COLO829 (cell line): ENCODE measurements at places on chromosomes 6 and 20.

DNA sequence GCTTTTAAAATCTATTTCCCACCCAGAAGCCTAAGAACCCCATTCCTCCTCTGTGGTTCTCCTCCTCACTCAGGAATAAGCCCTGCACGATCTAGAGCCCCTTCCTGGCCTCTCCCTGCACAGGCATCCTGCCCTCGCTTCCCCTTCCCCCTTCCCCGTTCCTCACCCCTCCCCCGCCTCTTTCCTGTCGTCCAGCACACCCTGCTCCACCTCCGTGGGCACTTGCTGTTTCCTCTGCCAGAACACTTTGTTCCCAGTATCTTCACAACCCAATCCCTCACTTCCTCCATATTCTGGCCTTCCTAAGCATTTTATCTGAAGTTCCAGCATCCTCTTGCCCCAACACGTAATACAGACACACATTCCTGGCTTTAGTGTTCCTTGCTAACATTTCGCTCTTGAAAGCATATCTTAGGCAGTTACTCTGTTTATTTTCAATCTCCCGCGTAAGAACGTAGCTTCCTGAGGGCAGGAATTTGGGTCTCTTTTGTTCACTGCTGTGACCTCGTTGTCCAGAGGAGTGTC, 20.2 kb upstream of the SLC22A2 start:
- DNase-seq, result no peak

DNA sequence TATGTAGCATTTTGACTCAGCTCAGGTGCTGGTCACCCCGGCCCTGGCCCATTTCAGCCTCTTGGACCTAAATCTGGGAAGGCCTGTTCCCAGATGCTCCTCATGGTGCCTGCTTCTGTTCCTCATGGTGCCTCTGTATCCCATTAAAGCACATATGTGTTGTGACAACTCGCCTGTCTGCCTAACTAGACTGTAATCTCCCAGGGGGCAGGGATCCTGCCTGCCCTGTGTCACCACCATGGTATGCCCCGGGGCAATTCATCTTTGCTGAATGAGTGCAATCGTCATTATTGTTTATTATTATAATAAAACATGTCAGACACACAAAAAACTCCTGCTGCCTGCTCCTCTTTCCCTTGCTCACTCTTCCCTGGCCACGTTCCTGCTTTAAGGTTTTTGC, 62.0 kb downstream of the ZFP64 start:
- no peak for DNase-seq

GRCh38 chr20:1423625-1424106, 30.8 kb upstream of the FKBP1A start:
- peak; percentile 39 for DNase-seq

GRCh38 chr6:4775494-4776130, 592 bp upstream of the CDYL start:
- DNase-seq, result peak; percentile 35

- no peak for DNase-seq
Measured at GRCh38 chr6:82364087-82365015, 734 bp downstream of the TPBG start.

DNA sequence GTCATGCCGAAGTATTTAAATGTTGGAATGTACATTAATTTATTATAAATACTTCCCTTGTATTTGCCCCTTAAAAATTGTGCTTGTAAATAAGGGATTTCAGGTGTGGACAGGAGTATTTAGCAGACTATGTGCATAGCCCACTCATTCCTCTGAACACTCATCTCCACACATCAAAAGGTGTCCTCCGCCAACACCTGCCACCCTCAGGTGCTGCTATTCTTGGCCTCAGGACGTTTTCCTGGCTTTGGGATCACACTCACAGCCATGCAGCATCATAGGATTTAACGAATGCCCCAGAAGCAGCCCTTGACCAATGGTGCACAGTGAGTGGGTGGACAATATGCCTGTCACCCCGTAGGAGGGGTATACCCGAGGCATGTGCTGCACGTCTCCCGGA, 230.9 kb downstream of the ZNF217 start:
- DNase-seq, result no peak

GRCh38 chr20:8532169-8532568, 400.1 kb downstream of the PLCB1 start:
- no peak for DNase-seq

- no peak for DNase-seq
Measured at GRCh38 chr6:16383607-16384206, 145.3 kb downstream of the GMPR start.

GRCh38 chr6:89122625-89123024, 4.8 kb upstream of the SRSF12 start:
- DNase-seq, result peak; percentile 46

GRCh38 chr6:43719511-43719910, 31.9 kb upstream of the MRPS18A start:
- no peak for DNase-seq

GRCh38 chr20:39048000-39048696, 86.0 kb downstream of the DHX35 start:
- peak; percentile 73 for DNase-seq

DNA sequence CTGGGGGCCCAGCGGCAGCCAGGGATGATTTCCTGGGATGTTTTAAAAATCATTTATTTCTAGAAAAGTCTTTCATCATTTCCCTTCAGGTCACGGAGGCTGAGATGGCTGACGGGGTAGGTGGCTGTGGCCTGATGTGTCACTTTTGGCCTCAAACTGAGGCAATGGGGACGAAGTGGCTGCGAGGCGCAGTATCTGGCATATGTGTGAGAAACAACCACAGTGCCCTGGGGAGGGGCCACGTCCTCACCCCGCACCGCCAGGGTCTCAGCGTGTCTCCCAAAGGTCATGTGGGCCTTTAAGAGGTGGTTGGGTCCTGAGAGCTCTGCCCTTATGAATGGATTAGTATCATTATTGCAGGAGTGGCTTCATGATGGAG, 120.0 kb downstream of the CEBPB start:
- no peak for DNase-seq

DNA sequence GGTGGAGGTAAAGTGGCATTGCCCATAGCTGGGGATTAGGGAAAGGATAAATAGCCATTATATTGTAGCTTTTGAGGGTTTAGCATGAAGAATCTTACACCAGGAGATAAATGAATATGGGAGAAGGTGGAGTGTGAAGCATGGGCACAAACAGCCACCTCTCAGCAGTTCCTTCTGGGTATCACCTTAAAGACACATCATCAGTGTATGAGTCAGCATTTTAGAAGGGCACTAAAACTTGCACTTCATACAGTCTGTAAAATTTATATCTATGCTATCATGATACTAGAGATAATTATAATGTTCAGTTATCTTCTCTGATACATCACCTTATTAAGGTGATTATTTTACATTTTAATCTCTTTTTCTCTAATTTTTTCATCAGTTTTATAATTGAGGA, 25.3 kb downstream of the SLC35A1 start:
- no peak for DNase-seq

GRCh38 chr20:1636621-1637020, 16.8 kb upstream of the SIRPB1 start:
- DNase-seq, result no peak

DNA sequence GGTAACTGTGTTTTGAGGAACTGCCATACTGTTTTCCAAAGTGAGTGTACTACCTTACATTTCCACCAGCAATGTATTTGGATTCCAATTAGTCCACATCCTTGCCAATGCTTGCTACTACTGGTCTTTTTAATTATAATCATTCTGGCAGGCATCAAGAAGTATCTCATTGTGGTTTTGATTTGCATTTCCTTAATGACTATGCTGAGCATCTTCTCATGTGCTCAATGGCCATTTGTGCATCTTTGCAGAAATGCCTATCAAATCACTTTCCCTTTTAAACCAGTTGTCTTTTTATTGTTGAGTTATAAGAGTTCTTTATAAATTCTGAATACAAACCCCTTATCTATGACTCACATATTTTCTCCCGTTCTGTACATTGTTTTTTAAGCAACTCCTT, 75.9 kb downstream of the ATG5 start:
- DNase-seq, result no peak

DNA sequence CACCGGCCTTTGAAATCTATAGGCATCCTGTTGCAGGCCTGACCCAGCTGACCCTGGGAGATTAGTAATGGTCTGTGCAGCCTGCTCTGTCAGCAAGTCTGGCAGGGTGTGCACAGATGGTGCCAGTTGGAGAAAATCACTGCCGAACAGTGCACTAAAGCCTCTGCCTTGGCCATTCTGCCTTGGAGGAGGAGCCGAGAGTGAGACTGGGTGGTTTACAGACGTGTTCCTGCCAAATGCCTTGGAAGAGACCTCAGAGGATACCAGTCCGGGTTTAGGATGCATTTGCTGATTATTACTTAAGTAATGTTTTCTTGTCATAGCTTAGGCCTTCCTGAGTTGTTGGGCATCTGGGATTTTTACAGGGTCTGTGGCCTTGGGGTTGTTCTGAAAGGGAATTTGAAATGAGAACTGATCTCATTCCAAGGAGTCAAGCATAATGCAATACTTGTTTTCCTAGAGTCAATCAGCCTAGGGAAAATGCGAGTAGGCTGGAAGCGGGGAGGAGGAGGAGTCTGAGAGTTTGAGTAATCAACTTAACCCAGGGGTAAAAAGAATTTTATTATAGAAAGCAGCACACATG, 292.1 kb downstream of the SOX4 start:
- peak; percentile 94 for DNase-seq

DNA sequence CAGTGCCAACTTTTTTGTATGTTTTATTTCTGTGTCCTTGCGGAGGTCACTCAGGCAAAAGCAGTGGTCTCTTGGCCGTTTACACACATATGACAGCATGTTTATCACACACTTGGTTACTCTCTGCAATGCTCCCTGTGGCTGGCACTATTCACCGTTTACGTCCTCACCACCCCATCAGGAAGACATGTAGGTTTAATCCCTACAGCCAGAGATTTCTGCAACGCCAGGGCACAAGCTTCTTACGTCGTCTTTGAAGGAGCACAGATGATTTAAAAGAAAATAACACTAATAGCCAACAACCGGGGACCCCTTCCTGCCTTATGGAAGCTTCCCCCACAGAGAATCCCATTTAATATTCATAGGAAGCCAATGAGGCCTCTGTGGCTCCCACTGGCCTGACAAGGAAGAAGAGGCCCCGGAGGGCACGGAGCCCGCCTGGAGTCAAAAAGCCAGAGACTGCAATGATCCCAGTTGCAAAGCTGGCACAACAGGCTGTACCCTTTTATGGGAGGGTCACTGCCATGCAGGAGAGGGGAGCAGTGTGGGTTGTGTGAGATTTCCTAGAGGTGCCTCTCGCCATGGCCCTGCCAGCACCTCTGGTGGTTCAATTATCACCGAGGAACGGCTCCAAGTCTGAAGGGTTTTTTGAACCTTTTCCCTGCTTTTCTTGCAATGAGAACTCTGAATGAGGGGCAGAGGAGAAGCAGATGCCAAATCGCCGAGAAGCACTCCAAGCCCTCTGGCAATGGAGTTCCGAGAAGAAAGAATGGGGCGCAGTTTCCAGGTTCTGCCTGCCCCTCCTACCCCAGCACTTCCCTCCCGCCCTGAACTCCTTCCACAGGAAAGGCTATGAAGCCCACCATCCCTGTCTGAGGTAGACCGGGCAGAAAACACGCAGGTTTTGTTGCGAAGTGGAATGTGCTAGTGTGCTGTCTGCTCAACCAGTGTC, 96.2 kb downstream of the THBS2 start:
- no peak for DNase-seq

DNA sequence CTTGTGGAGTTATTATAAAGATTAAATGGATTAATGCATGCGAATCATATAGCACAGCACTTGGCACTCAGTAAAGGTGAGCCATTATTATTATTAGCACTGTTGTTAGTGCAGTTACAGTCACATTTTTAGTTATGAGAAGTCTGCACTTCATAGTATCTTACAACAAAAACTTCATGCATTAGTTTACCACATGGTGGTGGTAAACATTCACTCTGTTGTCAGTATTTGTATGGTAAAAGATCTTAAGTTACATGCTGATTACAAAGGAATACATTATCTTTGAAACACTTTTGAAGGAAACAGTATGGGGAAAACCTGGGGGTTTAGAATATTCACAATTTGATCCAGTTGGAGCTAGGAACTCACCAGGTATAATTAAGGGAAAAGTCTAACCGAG, 20.8 kb downstream of the TMEM14A start:
- DNase-seq, result peak; percentile 30

DNA sequence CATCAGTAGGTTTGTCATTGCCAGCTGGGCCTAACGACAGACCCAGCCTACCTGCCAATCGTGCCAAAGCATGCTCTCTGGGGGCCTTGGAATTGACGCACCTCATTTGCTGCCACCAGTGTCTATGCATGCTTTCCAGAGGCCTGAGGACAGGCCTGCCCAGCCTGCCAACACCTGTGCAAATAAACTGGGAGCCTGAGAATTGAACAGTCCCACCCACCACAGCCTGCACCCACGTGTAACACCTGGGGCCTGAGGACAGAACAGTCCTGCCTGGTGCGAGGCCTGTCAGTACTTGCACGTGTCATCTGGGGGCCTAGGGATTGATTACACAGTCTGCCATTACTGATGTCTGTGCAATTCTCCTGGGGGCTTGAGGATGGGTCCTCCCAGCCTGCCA, 6.2 kb upstream of the RNF217 start:
- DNase-seq, result no peak

DNA sequence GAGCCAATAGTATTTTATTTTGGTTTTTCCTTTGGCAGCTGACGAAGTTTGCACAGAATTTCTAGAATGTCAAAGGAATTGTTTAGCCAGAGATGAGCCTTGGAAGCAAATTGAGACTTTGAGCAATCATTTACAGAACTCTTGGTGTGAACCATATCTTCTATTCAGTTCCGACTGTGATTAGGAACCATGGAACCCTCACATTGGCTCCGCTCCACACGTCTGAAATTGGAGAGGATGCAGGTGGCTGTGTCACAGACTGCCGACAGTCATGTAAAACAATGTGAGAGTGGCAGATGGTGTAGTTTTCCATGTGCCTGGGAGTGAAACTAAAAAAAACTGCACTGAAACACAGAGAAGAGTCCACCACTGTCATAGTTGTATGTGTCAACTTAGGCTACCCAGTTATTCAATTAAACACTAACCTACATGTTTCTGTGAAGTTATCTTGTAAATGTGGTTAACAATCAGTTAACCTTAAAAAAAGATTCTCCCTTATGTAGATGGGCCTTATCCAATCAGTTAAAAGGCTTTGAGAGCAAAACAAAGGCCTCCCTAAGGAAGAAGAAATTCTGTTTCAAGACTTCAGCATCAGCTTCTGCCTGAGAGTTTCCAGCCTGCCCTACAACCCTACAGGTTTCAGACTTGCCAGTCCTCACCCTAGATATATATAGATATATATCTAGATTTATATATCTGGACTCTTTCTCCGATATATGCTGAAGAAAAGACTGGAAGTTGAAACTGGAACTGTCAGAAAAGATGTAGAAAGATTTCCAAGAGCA, 3.3 kb upstream of the HMGN4 start:
- DNase-seq, result no peak

- DNase-seq, result peak; percentile 78
Measured at GRCh38 chr6:93419304-93420162, at the start of gene EPHA7. TSS of gene EPHA7 (minus strand) at chr6:93419559. CDS start at chr6:93419341, 218 bp downstream.

DNA sequence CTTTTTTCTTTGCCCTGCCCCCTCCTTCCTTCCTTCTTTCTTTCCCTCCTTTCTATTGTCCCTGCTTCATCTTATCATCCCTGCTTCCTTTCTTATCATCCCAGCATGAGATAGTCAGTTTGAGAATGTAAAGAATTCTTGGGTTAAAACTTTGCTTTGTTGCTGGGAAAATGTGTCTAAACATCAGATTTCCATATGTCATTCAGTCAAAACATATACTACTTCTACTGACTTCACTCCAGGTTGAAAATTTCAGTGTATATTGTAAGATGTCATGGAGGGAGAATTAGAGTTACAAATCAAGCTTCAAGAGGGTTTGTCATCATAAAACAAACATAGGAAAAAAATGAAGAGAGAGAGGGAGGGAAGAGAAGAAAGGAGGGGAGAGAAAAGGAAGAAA, 358.4 kb upstream of the SOX4 start:
- no peak for DNase-seq

GRCh38 chr6:11685481-11686093, 93.0 kb downstream of the ADTRP start:
- peak; percentile 38 for DNase-seq
